Hippocampal formation (tissue), 2 donors: ENCODE measurements at places on chromosomes 2 and 18.

GRCh38 chr2:177281400-177282180 is 17.1 kb upstream of the NFE2L2 start:
- DNase-seq = no peak

DNA sequence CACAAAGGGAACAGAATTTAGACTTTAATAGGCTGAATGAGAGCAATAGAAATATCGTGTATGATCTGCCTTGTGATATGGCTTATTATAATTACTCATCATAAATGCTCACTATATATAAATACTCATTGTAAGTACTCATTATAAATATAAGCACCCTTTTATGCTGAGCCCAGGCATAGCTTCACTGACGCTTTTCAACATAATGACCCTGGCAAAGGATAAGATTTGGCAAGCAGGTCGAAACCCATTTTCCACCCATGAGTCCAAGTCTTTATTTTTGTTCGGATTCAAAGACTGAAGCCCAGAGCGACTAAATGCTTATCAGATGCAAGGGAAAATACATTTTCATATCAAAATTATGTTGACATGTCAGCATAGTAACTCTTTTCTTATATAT is 500.4 kb downstream of the SLC4A3 start:
- no peak for DNase-seq

- DNase-seq = no peak
Measured at GRCh38 chr18:50559752-50560680, at the start of gene MAPK4. Gene MAPK4, plus strand, starts transcription at chr18:50560087. Its CDS starts 103,872 bp downstream, at chr18:50663959.

- no peak for DNase-seq
Measured at GRCh38 chr2:37570773-37571586, 100.5 kb downstream of the CDC42EP3 start.

DNA sequence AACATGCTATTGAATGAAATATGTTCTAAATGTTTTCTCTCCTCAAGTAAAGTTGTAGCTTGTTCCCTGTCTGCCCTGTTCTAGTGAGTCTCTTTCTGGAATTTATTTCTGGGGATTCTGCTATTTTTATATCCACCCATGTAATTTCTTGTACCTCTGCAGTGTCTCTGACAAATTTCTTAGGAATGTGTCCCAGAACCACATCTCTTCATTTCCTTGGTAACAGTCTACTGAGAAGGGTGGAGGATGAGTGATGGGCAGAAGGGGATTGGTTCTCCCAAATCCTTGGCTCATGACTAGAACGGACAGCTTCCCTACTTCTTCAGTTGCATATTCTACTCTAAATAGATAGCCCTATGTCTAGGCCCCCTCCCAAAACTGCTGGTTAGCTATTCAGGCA is 490.6 kb upstream of the LINC00305 start:
- no peak for DNase-seq

DNA sequence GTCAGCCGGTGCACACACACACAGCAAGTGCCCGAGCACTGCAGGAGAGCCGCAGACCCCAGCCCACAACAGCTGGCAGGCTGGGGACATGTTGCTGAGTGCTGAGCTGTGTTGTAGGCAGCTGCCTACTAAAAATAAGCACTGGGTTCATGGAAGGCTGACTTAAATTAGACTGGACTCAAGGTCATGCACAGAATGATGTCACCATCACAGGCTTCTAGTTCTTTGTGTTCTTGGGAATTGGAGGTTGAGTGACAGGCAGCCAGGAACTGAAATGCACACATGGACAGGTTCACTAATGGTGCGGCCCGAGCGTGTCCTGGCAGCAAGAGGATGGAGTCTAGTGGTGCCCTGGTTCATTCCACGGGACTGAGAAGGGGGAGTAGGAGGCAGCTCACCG is 71.3 kb downstream of the VWA3B start:
- no peak for DNase-seq

- DNase-seq = no peak
Measured at GRCh38 chr2:5845798-5846330, 153.7 kb downstream of the SOX11 start.

DNA sequence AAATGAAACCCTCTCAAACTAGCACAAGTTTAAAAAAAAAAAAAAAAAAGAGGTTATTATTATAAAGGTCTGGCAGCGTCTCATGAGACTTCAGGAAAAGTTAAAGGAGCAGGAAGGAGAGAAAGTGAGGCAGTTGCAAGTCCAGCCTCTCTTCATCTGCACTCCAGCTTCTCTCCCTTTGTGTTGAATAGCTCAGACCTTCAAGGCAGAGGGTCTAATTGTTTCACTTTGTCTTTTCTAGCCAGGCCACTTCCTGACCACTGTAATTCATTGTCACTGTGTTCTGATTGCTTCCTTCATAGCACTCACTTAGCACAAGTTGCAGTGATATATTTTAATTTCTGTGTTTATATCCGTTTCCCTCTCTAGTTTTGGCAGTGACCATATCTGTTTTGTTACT is 99.9 kb downstream of the SPATS2L start:
- no peak for DNase-seq

DNA sequence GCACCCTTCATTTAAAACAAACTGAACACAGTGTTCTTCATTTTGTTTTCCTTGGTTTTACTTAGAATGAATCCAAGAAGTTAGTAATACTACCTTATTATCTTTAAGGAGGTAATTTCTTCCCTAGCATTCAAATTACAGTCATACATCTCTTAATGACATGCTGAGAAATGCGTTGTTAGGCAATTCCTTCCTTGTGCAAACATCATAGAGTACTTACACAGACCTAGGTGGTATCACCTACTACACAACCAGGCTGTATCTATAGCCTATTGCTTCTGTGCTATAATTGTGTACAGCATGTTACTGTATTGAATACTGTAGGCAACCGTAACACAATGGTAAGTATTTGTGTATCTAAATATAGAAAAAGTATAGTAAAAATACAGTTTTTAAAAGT is 8.4 kb upstream of the CABYR start:
- no peak for DNase-seq

GRCh38 chr2:41869542-41870264 is 178.1 kb upstream of the PKDCC start:
- DNase-seq = peak; percentile 59

GRCh38 chr2:101150306-101151145 is 656 bp downstream of the TBC1D8 start:
- DNase-seq = no peak

DNA sequence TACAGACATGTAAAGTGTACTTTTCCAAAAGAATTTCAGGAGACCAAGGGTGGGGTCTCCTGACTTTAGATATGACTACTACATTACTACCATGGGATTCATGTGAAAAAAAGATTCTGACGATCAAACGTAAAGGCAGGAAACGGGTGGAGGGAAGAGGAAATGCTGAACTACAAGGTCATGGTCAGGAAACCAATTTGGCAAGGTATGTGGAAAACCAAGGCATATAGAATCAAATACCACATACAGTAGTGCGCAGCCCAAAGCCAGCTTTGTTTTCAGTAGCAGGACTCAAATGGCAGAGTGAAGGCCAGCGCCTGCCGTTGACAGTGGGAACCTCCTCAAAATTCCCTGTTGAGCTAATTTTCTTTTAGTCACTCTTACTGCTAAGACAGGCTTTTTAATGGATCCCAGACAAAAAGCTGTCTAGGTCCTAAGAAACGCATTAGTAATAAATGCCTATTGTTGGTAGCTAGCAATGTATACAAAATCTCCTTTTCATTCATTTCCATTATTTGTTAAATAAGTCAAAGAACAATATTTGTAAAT is 57.6 kb upstream of the SERTAD2 start:
- DNase-seq = no peak

- no peak for DNase-seq
Measured at GRCh38 chr2:156630579-156631337, 194.6 kb downstream of the GPD2 start.

GRCh38 chr2:195711478-195711877 is 54.5 kb downstream of the SLC39A10 start:
- no peak for DNase-seq
